ENCODE measurements at places on chromosomes 3 and 15.

DNA sequence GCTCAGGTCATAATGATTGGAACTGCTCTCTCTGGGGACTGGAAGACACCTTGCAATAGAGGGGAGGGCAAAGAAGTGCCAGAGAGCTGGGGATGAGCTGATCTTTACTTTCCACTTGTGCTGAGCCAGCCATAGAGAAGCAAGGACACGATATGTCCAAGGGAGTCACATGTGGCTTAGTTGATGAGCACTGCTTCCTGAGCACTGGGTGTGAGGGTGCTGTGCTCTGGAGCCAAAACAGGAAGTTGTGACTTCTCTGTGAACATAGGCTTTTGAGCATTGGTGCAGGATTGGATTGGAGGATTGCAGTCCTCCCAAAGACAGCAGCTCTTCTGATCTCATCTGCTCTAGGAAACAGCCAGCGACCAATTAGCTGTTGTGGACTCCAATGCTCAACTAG, 6.7 kb downstream of the PARP14 start:
- peak; percentile 9 for DNase-seq

DNA sequence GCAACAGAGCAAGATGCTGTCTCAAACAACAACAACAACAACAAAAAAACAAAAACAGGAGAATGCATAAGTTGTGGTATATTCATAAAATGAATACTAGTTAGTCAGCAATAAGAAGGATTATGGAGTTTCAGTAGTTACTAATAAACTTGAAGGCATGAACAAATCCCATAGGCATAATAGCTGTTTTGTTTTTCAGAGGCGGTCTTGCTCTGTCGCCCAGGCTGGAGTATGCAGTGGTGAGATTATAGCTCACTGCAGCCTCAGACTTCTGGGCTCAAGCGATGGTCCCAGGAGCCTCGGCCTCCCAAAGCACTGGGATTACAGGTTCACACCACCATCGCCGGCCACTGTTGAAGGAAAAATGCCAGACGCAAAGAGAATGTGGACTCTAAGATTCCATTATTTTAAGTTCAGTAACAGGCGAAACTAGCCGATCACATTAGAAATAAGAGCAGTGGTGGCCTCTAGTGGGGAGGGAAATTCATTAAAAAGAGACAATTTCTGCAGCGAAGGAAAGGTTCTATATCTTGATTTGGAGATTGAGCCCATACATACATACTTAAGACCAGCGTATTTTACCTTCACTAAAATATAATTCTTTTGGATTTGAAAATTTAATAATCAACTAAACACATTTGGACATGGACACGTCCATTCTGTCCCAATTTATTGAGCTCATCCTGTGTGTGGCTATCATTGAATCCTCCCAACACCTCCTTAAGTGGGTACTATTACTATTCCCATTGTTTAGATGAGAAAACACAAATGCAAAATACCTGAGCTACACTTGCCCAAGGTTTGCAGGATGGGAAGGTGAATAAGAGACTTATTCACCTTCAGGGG, 27.4 kb upstream of the HDAC11 start:
- DNase-seq = peak; percentile 74

DNA sequence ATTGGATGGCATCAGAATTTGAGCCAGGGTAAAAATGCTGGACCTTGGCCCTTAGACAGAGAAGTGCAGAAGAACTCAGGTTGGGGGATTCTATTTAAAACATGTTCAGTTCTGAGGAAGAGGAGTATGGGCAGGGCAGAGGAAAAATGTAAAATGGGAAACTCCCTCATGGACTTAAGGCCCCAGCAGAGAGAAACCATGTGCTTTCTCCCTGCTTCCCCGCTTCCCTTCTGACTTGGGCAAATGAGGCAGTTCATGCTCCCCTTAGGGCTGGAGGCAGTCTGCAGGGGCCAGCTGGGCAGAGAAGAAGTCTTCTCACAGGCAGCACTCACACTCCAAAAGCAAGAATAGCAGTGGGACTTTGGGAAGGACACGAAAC, 9.9 kb upstream of the NUDT16 start:
- DNase-seq = no peak

DNA sequence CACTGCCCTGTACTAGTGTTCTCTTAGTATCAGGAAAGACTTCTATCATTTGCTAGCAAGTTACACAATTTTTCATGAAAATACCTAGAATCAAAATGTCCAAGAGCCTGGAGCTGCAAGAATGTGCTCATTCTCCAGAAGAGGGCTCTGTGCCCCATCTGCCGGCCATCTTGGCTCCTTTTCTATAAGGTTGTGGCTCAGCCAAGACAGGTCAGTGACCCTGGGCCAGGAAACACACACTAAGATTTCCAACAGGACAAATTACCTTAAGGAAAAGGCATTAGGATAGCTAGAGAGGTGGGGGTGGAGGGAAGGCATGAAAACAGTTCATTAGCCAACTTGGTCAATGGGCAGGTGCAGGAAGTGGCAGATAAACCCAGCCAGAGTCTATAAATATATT, 20.7 kb downstream of the TIMP4 start:
- DNase-seq = peak; percentile 63

DNA sequence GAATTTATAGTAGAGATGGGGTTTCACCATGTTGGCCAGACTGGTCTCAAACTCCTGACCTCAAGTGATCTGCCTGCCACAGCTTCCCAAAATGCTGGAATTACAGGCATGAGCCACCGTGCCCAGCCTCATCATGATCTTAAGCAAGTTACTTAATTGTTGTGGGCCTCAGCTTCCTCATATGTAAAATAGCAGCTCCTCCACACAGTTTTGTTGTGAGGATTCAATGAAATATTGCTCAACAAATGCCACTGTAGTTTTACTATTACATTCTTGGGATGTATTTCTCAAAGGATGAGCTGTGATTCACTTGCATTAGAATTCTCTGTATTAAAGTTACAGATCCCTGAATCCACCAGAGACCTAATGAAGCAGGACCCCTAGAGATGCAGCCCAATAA, 168.8 kb downstream of the ADAMTS9 start:
- no peak for DNase-seq

- peak; percentile 39 for DNase-seq
Measured at GRCh38 chr15:43775411-43775965, 1.3 kb downstream of the ELL3 start.

DNA sequence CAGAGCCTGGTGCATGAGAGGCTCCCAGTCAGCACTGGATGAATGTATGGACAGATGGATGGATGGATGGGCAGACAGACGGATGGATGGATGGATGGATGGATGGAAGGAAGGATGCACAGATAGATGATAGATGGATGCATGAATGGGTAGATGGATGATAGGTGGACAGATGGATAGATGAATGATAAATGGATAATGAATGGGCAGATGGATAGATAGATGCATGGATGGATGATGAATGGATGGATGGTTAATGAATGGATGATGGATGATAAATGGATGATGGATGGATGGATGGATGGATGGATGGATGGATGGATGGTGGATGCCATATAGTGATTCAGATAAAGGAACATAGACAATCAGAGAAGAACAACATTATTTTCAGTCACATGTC, 71.0 kb downstream of the SLC6A11 start:
- DNase-seq = no peak

- DNase-seq = no peak
Measured at GRCh38 chr3:186929186-186929585, 1.1 kb upstream of the ST6GAL1 start.

GRCh38 chr3:121913305-121913990, 19.2 kb downstream of the SLC15A2 start:
- DNase-seq = no peak

GRCh38 chr3:52494886-52495495, at the start of gene STAB1:
Gene STAB1, plus strand, starts transcription at chr3:52495338. Its CDS starts 76 bp downstream, at chr3:52495414.
- peak; percentile 68 for DNase-seq

All from NB4 (cell line).